ENCODE measurements at places on chromosomes 1 and 21.
A peak's percentile ranks its signal among the peaks of the same experiment; 100 is the strongest.

DNA sequence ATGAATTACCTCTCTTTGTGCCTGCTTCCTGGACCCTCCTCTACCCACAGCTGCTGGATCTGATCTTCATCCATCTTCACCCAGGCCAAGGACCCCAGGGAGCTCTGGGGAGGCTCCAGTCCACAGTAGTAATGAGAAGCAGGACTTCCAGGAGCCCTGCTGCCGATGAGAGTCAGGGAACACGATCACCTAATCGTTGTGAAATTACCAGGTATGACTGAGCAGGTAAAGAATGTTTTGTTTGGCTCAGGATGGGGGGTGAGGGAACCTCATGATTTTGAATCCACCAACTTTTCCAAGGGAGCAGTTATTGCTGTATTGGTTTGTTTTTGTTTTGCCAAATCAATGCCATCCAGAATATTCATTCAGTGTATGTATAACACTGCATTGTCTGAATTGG, 454.0 kb downstream of the PLPP3 start:
- DNase-seq = no peak

DNA sequence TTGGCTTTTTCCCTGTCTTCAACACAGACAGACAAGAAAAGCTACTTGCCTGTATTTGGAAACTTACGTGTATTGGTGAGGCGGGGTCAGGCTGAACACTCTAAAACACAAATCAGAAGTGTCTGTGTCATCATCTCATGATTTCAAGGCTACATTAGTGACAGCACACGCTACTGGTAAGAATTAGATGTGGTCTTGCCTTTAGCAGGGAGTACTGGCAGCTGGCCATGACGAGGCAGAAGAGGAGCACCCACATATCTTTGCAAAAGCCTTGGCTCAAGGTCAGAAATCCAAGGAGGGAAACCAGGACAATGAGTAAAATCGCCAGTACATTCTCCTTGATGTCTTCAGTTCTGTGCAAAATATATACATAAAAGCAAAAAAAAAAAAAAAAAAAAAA, 77.7 kb downstream of the PCNX2 start:
- DNase-seq = peak; percentile 16

DNA sequence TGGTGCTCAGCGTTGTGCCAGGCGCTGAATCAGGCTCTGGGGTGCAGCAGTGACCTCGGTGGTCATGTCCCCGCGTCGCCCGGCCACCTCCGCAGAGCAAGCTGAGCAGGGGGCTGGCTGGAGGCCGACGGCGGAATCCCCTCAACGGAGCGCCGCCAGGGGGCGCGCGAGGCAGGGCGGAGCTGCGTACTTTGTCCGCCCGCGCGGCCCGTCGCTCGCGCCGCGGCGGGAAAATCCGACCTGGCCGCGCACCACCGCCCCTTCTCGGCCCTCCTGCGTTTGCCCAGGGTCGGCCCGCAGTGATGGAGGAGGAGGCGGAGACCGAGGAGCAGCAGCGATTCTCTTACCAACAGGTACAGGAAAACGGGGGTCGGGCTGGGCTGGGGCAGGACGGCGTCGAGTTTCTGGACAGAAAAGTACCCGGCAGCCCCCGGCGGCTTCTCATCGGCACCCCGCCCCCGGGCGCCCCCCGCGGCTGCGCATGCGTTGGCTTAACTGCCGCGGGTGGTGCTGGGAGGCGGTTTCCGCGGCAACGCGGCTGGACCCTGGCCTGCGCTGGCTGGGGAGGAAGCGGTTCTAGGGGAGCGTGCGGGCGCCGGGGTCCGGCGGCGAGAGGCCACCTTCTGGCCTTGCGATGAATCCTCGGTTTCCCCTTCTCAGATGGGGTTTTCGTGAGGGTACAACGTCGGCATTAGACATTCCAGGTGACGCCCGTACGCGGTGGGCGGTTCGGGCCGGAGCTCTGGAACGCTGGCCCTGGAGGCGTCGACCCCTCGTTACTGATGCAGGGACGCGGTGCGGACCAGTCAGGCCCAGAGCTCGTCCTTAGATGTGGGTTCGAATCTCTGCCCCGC, at the start of gene CENPS:
TSS of gene CENPS (plus strand) at position 218 of the 854 bp plus-strand sequence. CDS start at position 303, 85 bp downstream.
- DNase-seq = peak; percentile 84

DNA sequence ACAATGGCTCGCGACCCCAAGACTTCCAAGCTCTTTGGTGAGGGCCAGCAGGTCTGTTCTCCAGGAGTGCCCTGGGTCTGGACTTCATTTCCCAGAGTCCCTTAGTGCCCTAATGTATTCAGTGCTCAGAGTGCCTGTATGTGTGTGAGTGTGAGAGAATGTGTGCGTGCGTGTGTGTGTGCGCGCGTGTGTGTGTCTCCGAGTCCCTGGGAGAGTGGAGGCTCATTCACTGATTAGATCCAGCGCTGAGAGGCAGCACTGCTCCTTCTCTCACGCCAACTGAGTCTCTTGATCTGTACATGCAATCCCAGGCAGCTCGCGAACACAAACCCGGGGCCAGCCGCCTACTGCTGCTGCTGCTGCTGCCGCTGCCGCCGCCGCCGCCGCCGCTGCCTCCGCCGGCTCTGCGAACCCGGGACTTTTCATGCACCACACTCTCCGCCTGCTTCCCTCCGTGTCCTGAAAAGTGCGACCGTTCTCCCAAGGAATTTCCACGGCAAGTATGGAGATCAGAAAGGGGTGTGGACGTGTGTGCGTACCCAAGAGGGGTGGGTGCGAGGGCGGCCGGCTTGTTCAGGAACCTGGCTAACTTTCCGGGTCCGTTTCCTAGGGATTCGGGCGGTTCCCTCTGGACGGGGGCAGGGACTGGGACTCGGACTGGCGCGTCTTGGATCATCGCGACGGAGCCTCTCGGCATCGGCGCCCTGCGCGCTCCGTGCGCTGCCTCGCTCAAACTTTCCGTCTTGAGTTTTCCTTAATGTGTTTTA, at the start of gene RNF220:
TSS of gene RNF220 (plus strand) at position 225 of the 767 bp plus-strand sequence.
- DNase-seq = peak; percentile 59

GRCh38 chr1:163535807-163536206, 214.1 kb downstream of the NUF2 start:
- peak; percentile 41 for DNase-seq

DNA sequence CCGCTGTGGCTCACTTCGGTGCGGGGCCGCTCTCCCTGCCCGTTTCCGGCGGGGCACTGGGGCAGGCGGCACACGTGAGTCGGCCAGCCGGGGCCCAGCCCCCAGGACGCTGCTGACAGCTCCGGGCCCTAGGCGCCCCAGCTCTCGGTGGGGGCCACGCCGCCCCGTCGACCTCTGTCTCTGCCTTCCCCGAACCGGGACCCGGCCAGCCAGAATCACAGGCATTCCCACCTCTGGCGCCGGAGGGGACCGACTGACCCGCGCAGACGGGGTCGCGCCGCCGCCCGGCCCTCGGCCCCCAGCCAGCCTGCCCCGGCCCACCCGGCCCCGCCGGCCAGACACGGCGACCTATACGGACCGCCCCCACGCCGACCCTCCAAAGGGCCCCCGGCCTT, 755 bp downstream of the SCMH1 start:
- DNase-seq = peak; percentile 57

DNA sequence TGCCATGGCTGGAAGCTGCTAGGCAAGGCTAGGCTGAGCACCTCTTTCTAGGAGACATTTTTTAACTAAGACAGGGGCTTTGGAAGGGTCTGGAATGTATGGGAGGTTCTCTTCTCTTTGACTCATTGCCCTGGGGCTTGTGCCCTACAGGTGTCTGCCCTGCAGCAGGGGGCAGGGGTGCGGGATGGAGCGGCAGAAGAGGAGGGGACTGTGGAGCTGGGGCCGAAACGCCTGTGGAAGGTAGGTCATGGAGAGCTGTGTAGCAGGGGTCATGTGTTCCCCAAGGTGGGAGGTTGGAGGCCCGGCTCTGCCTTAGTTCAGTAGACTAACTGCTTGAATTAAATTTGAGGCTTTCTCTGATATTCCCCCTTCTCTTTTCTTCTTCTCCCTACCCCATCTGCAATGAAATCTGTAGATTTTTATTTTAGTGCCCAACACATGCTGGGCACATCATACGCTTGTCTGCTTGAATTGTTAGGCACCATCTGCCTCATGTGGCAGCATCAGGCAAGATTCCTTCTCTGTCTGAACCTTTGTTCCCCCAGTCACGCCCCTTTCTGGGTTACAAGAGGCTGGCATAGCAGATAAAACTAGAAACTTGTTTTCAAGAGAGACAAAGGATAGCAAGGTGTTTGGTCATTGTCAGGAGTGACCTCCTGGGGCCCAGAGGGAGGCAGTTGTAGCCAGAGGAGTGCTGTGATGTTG, 18.4 kb downstream of the PPFIA4 start:
- no peak for DNase-seq

DNA sequence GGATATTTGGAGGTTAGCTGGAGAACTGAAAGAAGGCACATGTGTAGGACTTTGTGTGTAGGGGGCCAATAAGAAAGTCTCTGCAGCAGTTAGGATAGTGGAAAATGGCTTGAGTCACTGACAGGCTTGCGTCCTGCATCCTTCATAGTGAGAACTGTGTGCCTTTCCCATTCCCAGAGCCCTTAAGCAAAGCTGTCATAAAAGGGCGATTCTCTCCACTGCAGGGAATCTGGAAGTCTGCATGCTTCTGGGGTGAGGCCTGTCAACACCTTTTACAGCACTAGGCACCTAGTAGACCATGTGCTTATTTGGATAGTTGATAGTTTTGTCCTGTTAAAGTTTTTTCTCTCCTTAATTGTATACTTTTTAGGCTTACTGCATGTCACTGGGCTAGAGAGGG, 39.4 kb upstream of the MACF1 start:
- peak; percentile 56 for DNase-seq

DNA sequence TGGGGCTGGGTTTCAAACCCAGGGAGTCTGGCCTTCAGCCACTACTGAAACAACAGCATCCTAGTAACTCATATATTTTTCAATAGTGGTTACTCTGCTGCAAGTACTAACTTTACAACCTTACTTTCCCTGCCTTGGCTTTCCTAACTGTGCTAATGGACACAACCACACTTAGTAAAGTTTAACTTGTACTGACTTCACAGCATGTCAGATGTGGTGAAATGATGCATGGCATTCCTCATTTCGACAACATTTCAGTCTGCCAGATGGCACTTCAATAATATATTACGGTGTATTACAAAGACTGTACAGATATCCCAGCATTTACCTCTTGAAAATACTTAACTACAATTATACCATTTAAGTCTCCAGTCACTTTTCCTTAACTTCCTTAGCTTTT, 27.8 kb downstream of the LRRC7 start:
- DNase-seq = no peak
